HT1080 (cell line): ENCODE measurements at places on chromosomes 5 and 9. TPM values are rescaled to one million over a fixed set of nuclear protein-coding genes. Genes with fewer than 3 reads are reported as not detected.
A peak's percentile ranks its signal among the peaks of the same experiment; 100 is the strongest.

DNA sequence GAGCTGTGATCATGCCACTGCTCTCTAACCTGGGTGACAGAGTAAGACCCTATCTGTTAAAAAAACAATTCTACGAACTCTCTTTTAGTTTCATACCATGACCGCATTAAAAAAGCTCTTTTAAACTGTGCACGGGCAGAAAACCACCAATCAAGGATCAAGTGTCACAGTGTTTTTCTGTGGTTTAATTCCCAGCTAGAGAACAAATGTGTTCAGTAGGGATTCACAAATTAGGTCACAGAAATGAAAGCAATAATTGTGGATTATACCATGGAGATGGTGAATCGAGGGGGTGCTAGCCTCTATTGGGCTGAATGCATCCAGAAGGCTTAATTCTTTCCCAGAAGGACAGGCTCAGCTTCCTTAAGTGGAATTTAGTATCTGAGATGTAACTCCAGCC is 79.1 kb downstream of the ATG10 start:
- DNase-seq, result no peak

DNA sequence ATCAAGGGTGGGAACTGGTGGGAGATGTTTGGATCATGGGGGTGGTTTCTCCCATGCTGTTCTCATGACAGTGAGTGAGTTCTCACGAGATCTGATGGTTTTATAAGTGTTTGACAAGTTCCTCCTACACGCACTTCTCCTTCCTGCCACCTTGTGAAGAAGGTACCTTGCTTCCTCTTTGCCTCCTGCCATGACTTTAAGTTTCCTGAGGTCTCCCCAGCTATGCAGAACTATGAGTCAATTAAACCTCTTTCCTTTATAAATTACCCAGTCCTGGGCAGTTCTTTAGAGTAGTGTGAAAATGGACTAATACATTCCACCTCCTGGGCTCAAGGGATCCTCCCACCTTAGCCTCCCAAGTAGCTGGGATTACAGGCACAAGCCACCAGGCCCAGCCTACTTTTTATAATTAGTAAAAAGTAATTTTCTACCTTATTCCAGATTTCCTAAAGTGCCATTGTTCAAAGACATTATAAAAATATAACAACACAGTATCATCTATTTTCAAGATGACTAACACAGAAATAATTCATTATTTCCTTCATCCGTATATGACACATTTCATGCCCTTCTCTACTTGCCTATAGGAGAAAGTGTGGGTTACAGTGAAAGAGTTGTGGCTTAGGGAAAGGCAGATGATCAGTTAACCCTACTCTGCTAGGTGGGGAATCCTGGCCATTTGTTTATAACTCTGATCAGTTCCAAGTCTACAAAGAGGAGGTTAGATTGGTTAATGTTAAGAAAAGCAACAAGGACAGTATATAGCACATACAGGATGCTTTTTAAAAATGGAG is 99.9 kb downstream of the TTC39B start:
- DNase-seq, result no peak

DNA sequence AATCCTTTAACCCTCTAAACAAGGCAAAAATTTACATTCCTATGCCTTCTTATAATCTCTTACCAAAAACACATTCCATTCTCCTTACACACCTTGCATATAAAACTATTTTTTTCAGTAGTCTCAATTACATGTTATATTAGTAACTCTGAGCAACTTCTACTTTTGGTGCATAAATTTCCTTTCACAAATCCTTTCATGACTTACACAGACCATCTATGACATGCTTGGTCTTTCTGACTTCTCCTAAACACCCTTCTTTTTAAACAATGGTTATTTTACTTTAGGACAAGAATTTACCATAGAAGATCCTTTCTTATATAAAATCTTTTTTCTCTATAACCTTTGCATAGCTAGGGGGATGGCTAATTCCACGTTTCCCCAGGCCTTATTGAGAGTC is 208.0 kb upstream of the ARRDC3 start:
- peak; percentile 5 for DNase-seq

DNA sequence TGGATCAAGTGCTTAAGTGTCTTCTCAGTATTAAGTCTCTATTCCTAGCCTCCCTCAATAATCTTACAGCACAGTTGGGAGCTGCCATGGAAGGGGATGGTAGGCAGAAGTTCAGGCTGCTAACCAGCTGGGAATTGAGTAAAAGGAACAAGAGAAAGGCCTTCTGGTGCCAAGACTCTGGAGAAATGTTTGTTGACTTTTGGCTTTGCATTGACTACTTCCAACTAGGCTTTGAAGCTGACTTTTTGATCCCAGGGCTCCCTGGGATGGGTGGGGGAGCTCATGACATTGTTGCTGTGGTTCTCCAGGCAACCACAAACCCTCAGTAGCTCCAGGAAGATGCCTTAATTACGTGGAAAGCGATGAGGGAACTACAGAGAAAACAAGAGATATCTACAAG is 85.2 kb upstream of the HTR4 start:
- peak; percentile 53 for DNase-seq

- DNase-seq, result no peak
These were observed 5.8 kb downstream of the LMX1B start for GRCh38 chr9:126619361-126620135.

DNA sequence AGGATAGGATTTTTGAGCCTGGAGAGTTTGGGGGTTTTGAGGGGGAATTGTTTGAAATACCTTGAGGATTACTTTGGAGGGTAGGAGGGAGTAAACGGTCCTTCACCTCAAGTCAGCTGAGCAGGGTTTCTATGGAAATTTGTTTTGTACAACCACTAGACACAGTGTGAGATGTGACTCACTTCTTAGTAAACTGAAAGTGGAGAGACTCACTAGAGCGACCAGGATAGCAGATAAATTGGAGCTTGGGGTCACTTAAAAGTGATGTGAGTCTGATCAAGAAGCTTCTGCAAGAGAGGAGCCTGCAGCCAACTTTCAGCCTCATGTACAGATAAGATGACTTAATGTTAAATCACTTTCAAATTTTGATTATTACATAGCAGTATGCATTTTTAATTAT is 1945.9 kb upstream of the NUDT12 start:
- peak; percentile 56 for DNase-seq

- no peak for DNase-seq
These were observed 48.9 kb downstream of the PFDN1 start for GRCh38 chr5:140253985-140254384.

DNA sequence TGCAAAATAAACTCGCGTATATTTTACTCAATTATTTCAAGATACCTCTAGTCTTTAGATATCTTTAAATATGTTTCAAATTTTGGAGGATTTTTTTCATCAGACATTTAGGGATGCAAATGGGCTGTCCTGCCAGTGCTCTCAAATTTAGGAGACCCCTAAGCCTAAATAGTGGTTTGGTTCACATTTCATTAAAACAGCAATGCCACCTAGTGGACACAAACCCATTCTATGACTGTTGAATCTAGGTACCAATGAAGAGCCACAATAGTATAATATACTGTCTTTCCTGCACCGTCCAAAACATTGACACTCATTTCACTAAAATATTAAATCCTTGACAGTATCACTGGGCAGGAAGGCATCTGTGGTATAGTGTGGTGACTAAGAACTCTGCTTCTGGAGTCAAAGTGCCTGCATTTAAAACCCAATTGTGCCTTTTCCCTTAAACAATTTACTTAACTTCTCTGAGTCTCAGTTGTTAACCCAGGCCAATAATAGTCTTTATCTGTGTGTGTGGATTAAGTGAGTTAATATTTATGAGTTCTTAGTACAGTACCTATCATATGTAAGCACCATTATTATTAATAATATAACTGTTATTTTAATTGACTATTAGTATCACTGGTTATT is 148.0 kb downstream of the RORB start:
- DNase-seq, result peak; percentile 11

DNA sequence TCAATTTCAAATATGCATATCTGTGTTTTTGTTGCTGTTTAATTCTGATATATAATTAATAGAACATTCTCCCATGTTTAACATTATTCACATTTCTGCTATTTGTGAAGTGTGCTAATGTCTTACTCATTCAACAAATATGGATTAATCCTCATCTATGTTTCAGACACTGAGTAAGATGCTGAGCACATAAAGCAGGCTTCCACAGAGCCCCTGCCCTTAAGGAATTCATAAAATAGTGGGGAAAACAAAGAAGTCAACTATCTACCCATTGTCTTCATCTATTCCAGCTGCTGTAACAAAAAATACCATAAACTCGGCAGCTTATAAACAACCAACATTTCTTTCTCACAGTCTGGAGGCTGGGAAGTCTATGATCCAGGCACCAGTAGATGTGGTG is 333.3 kb downstream of the SEMA5A start:
- no peak for DNase-seq

FGFR4 gene
- 2.2 and 3.4 TPM in 2 replicates for total RNA-seq

TSLP gene
- total RNA-seq, result not detected in 2 replicates

ZNF354C gene
- total RNA-seq, result 1.7 and 1.9 TPM in 2 replicates

DMRT3 gene
- not detected in 2 replicates for total RNA-seq
